Sciatic nerve (tissue), 2 donors: ENCODE measurements at places on chromosomes 2 and 18. TPM values are rescaled to one million over a fixed set of nuclear protein-coding genes. Genes with fewer than 3 reads are reported as not detected.

- DNase-seq: no peak
These were observed 6.6 kb downstream of the D2HGDH start for GRCh38 chr2:241741016-241741415.

DNA sequence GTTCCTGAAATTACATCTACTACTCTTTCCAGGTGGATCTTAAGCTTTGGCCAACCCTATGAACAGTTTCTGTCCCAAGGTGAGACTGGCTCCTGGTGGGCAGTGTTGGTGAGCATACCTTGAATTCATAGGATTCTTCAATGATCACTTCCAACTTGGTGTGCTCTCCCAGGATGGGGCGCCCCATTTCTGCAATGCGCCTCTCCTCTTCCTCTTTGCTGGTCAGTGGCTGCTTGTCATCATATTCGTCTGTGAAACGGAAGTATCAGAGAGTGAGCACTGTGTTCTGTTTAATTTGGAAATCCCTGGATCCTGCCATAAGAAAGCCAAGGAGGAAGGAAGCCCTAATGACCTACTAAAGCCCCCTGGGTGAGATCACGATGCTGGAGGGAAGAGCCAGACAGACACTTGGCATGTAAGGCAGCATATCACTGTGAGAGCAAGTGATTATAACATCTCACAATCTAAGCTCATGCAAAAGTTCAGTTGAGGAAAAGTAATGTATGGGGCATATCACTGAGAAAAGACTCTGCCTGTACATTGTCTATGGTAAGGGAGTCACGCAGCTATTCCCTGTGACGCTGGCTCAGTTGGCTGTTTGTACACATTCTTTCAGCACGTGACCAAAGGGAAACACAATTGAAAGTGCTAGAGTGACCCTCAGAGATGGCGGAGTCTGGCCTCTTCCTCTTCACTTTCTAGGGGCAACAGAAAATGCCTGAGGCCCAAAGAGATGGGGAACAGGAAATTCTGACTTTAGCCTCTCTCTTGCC, 287.0 kb downstream of the SLC8A1 start:
- DNase-seq: no peak

DNA sequence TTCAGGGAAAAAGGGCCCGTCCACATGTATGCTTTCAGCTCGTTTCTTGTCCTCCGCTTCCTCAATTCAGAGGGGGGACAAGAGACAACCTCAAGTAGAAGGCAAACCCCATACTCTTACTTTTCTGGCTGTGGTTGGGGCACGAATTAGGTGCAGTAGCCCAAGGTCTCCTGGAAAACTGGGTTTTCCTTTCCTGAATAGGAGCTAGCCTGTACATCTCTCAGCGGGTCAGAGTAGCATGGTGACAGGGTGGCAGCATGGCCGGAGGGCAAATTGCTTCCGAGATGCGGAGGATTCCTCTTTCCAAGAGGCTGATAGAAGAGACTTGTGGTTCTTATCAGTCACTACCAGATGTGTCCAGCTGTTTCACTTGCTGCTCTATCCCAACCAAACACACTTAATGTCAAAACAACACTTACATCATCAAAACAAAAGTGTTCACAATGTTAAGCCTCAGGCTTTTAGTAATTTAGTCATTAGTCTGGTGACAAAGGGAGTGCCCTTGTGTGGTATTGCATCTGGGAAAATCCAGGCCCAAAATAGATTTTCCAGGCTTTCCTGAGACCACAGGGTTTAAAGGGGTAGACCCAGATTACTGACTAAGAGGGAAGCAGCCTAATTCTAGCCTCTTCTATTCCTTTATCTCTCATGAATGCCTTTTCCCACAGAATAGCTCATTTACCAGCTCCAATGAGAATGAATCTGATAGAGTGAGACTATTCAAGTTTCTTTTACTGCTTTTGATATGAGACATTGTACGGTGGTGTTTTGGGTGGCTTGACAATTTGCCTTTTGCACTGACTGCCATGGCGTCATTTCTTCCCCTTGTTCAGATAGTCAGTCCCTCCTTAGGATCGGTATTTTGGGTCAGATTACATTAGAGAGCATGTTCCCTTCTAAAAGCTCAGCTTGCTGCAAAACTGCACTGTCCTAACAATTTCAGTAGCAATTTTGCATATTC, 162.0 kb downstream of the LTBP1 start:
- no peak for DNase-seq

GRCh38 chr2:109529532-109530449, 84.0 kb downstream of the SEPTIN10 start:
- DNase-seq: peak; percentile 59

DNA sequence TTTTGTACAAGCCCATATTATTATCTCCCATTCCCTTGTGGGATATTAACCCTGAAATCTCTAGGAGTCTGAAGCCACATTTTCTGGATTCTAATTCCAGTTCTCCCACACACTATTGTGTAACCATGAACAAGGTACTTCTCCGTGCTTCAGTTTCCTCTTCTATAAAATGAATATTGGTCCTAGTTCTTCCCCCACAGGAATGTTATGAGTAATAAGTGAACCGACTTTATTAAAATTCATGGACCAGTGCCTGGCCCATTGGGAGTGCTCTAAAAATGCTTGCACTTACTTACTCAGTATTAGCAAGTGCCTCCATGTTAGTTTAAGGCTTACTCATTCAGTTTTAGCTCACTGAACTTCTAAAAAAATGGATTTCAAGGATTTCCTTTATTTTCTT, 1.4 kb upstream of the ACMSD start:
- DNase-seq: no peak

DNA sequence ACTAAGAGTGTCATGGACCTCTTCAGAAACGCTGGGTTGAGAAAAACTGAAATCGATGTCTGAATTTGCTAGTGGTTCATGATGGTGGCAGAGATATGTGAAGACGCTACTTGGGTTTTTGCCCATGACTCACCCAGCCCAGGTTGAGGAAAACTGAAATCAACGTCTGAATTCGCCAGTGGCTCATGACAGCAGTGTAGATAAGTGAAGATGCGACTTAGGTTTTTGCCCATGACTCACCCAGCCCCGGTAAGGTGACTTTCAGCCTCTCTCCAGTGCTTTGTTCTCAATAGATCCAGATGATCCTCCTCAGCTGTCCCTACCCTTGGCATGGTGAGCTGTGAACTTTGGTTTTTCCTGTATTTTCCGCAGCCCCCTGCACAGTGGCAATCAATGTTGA, 105.3 kb upstream of the SIX3 start:
- DNase-seq: no peak

GRCh38 chr2:79860228-79861058, 347.6 kb downstream of the CTNNA2 start:
- no peak for DNase-seq

The MYCN gene
- total RNA-seq: 7.0 TPM

DNA sequence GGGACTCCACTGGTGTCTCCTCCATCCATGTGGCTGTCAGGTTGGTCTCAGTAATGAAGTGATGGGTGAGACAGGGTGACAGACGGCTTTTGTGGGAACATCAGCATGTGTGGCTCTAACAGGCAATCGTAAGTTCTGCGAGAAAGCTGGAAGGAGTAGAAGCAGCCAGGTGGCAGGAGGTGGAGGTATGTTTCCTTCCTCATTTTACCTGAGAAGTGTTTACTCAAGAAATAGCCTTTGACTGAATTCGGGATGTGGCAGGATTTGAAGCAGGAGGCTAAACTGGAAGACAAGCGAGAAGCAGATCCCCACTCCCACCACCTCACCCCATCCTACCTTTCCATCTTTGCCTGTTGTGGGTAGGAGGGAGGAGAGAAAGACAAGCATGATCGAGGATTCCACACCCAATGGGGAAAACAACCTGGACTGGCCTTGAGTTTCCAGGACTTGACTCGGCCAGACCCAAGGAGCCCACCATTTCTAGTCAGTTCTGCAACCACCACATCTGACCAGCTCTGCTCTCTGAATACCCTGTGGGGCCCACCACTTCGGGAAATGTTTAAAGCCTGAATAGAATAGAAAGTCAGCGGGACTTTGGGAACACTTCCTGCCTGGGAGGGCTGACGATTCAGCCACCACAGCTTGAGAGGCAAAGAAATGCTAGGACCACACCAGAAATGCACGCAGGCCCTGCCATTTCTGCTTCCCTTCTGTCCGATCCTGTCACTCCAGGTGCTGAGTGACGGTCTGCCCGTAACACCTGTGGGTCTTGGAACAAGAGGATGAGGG, 1.2 kb downstream of the ABCG8 start:
- DNase-seq: no peak
